Ovary (tissue), 10 donors: ENCODE measurements at places on chromosomes 13 and 19. TPM values are rescaled to one million over a fixed set of nuclear protein-coding genes. Genes with fewer than 3 reads are reported as not detected.

ZNF536 gene
- polyA plus RNA-seq, result 0.27 TPM

NFKBIB gene
- polyA plus RNA-seq, result 21.6 TPM

EBI3 gene
- 0.90 TPM for polyA plus RNA-seq

CEP89 gene
- 15.5 TPM for polyA plus RNA-seq

NHLRC3 gene
- polyA plus RNA-seq, result 11.1 TPM

DAND5 gene
- not detected for polyA plus RNA-seq

ZDHHC20 gene
- polyA plus RNA-seq, result 16.3 TPM

KLK15 gene
- not detected for polyA plus RNA-seq

REXO1 gene
- polyA plus RNA-seq, result 21.5 TPM

KIR3DL1 gene
- polyA plus RNA-seq, result not detected

SBSN gene
- not detected for polyA plus RNA-seq

MAST1 gene
- 0.40 TPM for polyA plus RNA-seq

ATXN8OS gene
- not detected for polyA plus RNA-seq
